Breast epithelium (tissue), 4 donors: ENCODE measurements at places on chromosomes 4 and X.

DNA sequence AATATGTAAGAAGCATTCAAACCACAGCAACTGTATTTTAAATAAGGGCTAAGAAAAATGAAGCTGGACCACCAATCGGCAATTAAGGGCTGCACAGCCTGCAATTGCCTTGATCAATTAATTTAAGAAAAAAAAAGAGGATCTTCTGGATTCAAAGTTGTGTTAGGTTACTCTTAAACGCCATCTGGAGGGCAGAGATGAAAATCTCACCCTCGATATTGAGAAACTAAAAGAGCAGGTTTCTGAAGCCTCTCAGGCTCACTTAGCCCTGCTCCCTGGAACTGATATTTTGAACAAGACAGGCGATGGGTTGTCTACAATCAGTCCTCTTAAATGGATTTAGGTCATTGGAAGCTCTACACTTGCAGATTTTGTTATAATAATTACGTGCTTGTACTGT is 579.4 kb downstream of the GRXCR1 start:
- no peak overlapping the region for H3K4me3 ChIP-seq
- H3K4me1 ChIP-seq = no peaks in the 10 kb centered on the region
- no peak overlapping the region for H3K27ac ChIP-seq
- no peak for DNase-seq
- no peaks in the 10 kb centered on the region for H3K36me3 ChIP-seq

GRCh38 chr4:14607578-14607977 is 394.7 kb upstream of the CPEB2 start:
- H3K4me1 ChIP-seq = no peaks in the 10 kb centered on the region
- H3K27ac ChIP-seq = no peak overlapping the region
- no peaks in the 10 kb centered on the region for H3K27me3 ChIP-seq
- no peaks in the 10 kb centered on the region for H3K36me3 ChIP-seq

- H3K27ac ChIP-seq = no peak overlapping the region
- no peak overlapping the region for H3K4me3 ChIP-seq
- DNase-seq = no peak
- H3K27me3 ChIP-seq = no peaks in the 10 kb centered on the region
- H3K36me3 ChIP-seq = no peaks in the 10 kb centered on the region
Observed at GRCh38 chrX:151738751-151739150, 4.2 kb downstream of the CNGA2 start.

DNA sequence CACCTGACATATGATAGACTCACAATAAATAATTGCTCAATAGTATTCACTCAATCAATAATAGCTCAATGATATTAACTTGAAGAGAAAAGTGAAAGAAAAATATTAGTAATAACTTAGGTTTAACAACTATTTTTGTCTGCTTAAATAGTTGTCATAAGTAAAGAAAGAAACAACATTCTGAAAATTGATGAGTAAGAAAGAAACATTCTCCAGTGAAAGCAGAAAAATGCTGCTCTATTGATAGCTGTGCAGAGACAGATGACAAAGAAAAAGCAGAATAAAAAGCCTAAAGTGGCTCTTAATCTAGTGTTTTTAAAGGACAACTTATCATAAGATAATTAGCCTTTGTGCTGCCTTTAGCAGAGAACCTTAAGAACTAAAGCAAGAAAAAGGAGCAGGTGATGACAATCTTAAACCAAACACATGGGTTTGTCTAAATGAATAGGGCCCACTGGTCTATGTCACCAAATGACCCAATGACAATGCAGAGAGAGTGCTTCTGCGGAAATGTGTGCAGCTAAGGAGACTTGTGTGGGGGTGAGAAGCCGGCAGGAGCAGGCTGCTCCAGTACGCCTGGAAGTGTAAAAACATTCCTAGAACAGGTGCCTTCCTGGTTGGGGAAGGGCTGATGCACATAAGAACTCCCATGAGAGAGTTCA is 13.2 kb downstream of the HS3ST1 start:
- no peaks in the 10 kb centered on the region for H3K36me3 ChIP-seq
- no peak overlapping the region for H3K27ac ChIP-seq
- H3K27me3 ChIP-seq = no peaks in the 10 kb centered on the region
- H3K4me1 ChIP-seq = no peaks in the 10 kb centered on the region
- no peak overlapping the region for H3K4me3 ChIP-seq
- no peak for DNase-seq

DNA sequence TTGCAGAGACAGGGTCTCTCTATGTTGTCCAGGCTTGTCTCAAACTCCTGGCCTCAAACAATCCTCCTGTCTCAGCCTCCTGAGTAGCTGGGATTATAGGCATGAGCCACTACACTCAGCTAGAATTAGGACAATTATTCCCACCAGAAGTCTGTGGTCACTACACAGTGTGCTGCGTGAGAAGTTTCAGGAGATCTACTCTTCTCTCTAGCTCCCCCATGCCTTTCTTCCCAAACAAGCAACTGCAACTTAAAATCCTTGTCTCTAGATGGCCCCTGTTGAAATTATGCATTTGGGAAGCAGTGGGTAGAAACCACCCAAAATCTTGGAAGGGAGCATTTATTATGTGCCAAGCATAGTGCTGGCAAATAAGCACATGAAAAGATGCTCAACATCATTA is 21.1 kb upstream of the MAP7D3 start:
- H3K4me3 ChIP-seq = no peak overlapping the region
- no peaks in the 10 kb centered on the region for H3K4me1 ChIP-seq
- no peak for DNase-seq
- no peaks in the 10 kb centered on the region for H3K36me3 ChIP-seq
- no peaks in the 10 kb centered on the region for H3K27me3 ChIP-seq
- no peak overlapping the region for H3K27ac ChIP-seq

DNA sequence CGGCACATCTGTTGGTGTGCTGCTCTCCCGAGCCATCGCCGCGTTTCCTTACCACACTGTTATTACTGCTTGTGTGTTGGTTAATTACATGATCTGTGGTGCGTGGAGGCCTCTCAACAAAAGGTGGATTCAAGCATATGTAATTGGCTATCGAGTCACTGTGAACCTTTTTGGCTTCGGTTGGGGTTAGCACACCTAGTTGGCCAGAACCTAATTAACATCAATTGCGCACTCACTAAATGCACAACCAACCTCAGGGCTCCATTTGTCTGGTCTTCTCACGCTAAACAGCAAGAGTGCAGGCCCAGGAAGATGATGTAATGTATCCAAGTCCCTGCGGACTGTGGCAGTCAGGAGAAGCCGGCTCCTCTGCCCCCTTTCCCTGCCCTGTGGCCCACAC is 17.4 kb downstream of the ENPP6 start:
- no peaks in the 10 kb centered on the region for H3K4me1 ChIP-seq
- no peak overlapping the region for H3K27ac ChIP-seq
- no peaks in the 10 kb centered on the region for H3K36me3 ChIP-seq
- no peaks in the 10 kb centered on the region for H3K27me3 ChIP-seq
- DNase-seq = no peak

GRCh38 chrX:133723930-133724329 is 261.5 kb downstream of the GPC3 start:
- peaks cover 54% of the 10 kb centered on the region for H3K27me3 ChIP-seq
- H3K4me3 ChIP-seq = no peak overlapping the region
- no peaks in the 10 kb centered on the region for H3K4me1 ChIP-seq
- H3K36me3 ChIP-seq = no peaks in the 10 kb centered on the region

GRCh38 chr4:165765053-165765452 is 108.0 kb upstream of the TLL1 start:
- H3K27me3 ChIP-seq = no peaks in the 10 kb centered on the region
- H3K4me1 ChIP-seq = no peaks in the 10 kb centered on the region
- no peak for DNase-seq
- H3K36me3 ChIP-seq = no peaks in the 10 kb centered on the region
- H3K27ac ChIP-seq = no peak overlapping the region

- H3K27me3 ChIP-seq = peaks cover 25% of the 10 kb centered on the region
- H3K27ac ChIP-seq = no peak overlapping the region
- no peaks in the 10 kb centered on the region for H3K4me1 ChIP-seq
- H3K36me3 ChIP-seq = no peaks in the 10 kb centered on the region
- DNase-seq = no peak
Observed at GRCh38 chrX:111880735-111881134, 4.8 kb downstream of the TRPC5OS start.
